ENCODE measurements at places on chromosomes 2 and 18.

GRCh38 chr2:239302083-239302807 is 98.6 kb downstream of the HDAC4 start:
- no peak for DNase-seq

GRCh38 chr2:237437566-237437965 is 23.6 kb upstream of the COL6A3 start:
- no peak for DNase-seq

DNA sequence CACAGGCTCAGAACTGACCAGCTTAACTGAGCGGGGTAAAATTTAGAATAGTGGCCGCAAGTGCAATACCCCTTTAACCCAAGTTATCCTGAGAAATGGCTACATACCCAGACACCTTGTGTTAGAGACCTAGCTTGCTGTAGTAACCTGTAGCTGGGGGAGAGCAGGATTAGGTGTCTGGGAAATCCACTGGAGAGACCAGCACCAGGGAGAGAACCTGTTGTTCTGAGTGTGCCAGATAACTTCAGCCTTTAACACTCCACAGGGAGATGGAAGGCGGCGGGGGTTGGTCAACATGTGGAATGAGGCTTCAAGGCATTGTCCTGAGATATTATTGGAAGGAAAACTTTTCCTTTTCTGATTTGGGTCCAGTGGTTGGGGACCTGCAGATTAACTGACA is 356.0 kb downstream of the PTPRM start:
- no peak for DNase-seq

DNA sequence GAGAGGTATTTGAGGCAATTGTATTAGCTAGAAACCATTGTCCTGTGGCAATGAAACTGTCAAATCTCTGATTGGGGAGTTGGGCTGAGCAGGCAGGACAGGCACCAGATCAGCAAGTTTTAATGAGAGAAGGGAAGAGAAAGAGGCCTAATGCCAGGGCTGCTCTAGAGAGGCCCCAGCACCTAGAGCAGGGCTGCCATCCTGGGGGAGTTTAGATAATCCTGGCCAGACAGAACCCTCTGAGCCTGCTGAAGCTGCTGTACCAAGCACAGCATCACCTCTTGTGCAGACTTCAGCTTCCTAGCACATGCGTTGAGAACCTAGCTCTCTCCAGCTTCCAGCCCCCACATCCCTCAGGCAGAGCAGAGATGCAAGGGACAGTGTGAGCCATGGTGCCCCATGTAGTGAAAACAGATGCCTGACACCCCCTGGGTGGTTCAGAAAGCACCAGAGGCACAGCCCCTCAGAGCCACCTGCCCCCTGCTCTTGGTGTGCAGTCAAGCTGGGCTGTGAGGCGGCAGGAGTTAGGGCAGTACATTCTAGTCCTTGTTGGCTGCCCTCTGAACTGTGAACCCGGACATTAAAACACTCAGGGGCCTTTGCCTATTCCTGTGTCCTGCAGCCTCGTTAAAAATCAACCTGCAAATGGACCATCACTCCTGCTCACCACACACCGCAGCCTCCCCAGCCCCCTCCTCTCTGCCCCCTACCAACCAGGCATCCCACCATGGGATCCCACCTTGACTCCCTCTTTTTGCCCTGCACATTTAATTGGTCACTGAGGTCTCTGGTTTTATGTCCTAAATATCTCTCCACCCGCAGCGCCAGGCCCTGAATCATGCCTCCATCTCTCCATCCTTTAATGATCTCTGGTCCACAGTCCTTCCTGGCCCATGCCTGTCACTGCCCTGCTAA is 52.7 kb downstream of the ADD2 start:
- no peak for DNase-seq

DNA sequence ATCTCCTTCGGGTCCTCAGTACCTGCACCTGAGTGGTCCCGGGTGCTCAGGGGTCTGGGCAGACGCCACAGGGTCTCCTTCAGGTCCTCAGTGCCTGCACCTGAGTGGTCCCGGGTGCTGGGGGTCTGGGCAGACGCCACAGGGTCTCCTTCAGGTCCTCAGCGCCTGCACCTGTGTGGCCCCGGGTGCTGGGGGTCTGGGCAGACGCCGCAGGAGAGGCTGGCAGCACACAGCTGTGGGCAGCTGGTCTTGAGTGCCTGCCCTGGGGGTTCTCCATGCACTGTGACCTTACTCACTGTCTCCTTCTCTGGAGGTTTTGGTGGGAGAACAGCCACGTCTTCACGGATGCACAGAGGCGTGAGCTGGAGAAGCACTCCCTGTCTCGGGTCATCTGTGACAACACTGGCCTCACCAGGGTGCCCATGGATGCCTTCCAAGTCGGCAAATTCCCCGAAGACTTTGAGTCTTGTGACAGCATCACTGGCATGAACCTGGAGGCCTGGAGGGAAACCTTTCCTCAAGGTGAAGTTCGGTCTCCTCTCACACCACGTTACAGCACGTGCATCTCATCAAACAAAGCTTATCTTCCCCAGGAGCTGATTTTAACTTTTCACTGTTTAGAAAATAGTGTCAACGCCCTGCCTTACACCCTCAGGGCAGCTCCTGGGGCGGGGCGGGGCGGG is 82.6 kb downstream of the TPO start:
- DNase-seq: no peak

GRCh38 chr2:150872756-150873395 is 385.4 kb upstream of the RND3 start:
- no peak for DNase-seq

DNA sequence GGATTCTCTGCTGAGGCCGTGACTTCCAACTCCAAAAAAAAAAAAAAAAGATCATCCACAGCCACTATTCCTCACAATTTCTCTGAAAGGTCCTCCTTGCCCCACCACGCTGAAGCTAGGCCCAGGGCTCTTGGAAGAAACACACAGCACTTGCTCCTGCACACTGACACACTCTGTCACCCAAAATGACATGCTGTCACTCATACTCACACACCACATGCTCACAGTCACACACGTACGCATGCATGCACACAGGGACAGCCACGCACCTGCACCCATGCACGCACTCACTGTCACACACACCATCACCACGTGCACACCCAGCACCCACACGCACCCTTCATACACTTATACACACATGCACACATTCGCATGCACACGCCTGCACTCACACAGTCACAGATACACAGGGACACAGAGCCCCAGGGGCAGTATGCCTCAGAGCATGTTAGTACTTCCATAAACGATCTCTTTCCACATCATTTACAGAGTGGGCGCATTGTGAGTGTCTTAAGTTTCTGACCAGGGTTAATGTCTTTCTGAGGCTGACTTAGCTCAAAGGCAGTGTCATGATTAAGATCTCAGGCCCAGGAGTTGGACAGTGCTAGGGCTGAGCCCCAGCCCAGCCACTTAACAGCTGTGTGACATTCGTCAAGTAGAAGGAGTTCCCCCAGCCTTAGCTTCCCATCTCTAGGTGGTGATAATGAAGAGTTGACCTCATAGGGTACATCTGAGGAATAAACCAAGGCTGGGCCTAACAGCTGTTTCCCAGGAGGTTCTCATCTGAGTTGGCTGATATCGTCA is 93.4 kb downstream of the GLI2 start:
- DNase-seq: no peak

DNA sequence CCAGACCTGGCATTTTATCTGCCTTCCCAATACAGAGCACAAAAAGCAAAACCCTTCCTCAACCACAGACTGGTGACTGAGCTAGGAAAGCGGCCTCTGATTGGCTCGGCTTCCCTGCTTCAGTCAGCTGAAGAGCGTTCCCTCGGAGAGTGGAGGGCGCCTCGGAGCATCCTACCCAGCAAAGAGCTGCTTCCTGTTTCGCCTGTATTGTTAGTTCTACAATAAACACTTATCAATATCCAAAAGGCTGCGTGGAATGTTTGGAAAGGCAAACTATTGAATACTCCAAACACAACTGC is 125.0 kb downstream of the CACNB4 start:
- DNase-seq: no peak

GRCh38 chr2:9333591-9334171 is 89.6 kb downstream of the ITGB1BP1 start:
- no peak for DNase-seq

GRCh38 chr2:167480232-167480985 is 592.1 kb downstream of the XIRP2 start:
- no peak for DNase-seq

DNA sequence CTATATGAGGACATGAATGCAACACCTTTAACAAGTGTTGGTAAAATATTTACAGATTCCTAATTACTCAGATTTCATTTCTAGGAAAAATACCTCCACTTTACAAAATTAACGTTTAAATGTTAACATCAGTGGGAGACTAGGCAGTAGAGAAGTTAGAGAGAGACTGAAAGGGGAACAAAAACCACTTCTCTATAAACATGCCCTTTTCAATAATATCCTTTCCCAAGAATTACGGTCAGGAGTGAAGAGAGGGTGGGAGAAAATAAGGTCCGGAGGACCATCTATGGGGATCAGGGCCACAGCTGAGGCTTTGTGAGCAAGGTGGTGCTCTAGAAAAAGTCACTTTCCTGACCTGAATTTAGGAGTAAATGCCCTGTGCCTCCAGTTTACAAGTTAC is 65.3 kb upstream of the WIPF1 start:
- no peak for DNase-seq

- no peak for DNase-seq
Observed at GRCh38 chr2:235106874-235107639, 155.2 kb downstream of the SH3BP4 start.

GRCh38 chr2:45494275-45494977 is 116.6 kb downstream of the SRBD1 start:
- no peak for DNase-seq

GRCh38 chr2:190535586-190535985 is 1.1 kb upstream of the NEMP2 start:
- DNase-seq: no peak

All from activated T-helper 9 cell treated with anti-CD3 and anti-CD28 coated beads, Interleukin-2, amount 50 U/mL, for 16 hours (primary cell).